GF-D8 (cell line): ENCODE measurements at places on chromosomes 5 and 9.

DNA sequence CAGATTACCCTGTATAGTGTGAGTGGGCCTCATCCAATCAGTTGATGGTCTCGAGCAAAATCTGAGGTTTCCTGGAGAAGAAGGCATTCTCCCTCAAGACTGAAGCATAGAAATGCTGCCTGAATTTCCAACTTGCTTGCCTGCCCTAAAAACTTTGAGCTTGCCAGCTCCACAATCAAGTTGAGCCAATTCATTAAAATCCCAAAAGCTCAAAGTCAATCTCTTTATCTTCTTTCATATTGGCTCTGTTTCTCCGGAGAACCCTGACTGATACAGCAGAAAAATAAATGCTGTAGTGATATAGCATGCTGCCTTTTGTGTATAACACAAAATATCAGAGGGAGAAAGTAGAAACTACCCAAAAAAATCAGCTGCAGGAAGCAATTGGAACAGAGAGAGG is 72.5 kb upstream of the NMUR2 start:
- DNase-seq, result no peak

DNA sequence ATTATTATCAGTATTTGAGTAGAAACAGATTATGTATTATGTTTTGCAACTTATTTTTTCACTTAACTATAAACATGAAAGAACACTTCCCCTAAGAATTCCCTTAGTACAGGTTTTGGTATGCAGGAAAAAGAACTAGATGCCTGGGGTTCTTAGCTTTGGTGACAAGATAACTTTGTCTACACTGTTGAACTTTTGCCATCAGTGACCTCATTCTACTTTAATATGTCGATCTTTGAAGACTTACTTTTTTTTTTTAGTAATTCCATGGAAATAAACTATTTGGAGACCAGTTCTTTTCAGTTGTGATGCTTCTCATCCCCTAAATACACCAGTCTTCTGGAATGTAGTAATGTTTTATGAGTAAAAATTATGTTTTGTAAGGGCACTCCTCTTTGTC is 34.3 kb downstream of the ZNF462 start:
- no peak for DNase-seq

DNA sequence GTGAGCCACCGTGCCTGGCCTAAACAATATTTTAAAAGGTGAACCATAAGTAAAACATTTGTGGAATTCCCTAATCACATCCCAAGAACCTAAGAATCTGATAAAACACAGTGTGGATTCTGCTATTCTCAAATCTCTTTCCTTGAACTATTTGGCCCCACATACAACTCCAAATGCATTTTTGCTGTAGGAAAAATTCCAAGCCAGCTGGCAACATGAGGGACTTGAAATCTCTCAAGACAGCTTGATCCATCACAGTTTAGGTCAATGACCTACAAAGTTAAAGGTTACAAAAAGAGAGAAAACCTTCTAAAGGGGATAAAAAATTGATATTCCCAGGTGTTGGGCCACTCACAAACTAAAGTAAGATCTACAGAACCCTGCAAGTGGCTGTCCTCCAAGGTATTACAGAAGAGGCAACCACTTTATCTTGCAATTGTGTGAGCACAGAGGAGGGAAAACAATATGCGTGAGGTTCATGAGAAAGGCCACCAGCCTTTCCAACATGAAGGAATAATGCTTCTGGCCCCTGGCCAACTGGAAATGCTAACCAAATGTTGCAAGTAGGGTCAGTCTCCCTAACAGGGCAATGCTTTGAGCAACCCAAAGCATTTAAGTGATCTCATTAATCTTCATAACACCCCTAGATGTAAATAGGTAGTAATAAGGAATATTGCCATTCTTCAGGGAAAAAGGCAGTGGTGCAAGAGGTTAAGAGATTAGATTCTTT is 221.4 kb downstream of the SEMA5A start:
- DNase-seq, result no peak

- DNase-seq, result no peak
Measured at GRCh38 chr9:7369384-7369821, 430.2 kb downstream of the DMAC1 start.

- DNase-seq, result no peak
Measured at GRCh38 chr9:86434039-86434726, 80.0 kb upstream of the TUT7 start.

DNA sequence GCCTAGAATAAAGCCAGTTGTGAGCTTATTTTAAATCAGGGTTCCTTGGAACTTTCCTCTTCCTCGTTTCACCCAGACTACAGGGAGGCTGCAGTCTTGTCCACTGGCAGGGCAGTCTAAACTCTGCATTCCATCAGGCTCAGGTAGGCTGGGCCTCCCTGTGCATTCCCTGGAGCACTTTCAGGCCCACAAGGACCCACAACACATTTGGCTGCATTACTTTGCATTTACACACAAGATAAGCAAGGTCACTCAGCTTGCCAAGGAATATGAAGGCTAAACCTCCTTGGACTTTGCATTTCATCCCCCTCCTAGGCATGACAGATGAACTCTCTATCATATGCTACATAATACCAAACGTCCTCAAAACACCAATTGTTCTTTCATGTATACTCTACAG is 104.2 kb downstream of the MARCHF3 start:
- DNase-seq, result no peak

DNA sequence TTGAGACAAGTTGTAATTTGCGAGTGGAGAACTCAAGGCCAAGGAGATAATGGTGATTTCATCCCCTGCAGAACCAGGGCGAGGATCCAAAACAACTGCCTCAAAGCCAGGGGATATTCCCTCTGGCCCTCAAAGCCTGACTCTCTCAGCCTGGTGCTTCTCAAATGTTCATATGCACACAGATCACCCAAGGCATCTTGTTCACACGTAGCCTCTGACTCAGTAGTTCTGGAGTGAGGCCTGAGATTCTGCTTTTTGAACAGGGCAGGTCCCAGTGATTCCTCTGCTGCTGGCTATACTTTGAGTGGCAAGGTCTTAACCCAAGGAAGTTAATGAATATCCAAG is 30.2 kb upstream of the WWC1 start:
- DNase-seq, result no peak

GRCh38 chr5:96984506-96985192 is 48.8 kb downstream of the LNPEP start:
- no peak for DNase-seq
